ENCODE measurements at places on chromosomes 12 and 14. TPM values are rescaled to one million over a fixed set of nuclear protein-coding genes. Genes with fewer than 3 reads are reported as not detected.

CCDC177 gene
- total RNA-seq = not detected

NOXRED1 gene
- total RNA-seq = 0.40 TPM

GPR84 gene
- 0.07 TPM for total RNA-seq

RPL41 gene
- 1,763 TPM for total RNA-seq

AMHR2 gene
- total RNA-seq = not detected

TCL1B gene
- total RNA-seq = not detected

AQP2 gene
- total RNA-seq = not detected

MED13L gene
- 88.9 TPM for total RNA-seq

NUAK1 gene
- total RNA-seq = 31.4 TPM

MANSC4 gene
- total RNA-seq = not detected

TMPRSS12 gene
- total RNA-seq = not detected

DEGS2 gene
- total RNA-seq = 0.26 TPM

STON2 gene
- total RNA-seq = 0.85 TPM

CISTR gene
- total RNA-seq = not detected

AMIGO2 gene
- total RNA-seq = 10.8 TPM

TRPV4 gene
- 1.4 TPM for total RNA-seq

PPP4R3A gene
- total RNA-seq = 62.0 TPM

CLEC14A gene
- 0.33 TPM for total RNA-seq

GDF3 gene
- not detected for total RNA-seq

ANGEL1 gene
- 10.4 TPM for total RNA-seq

HNF1A gene
- total RNA-seq = not detected

NID2 gene
- total RNA-seq = 183 TPM

OR4E2 gene
- total RNA-seq = not detected

GZMB gene
- total RNA-seq = not detected

FAM161B gene
- 4.6 TPM for total RNA-seq

OR10G3 gene
- not detected for total RNA-seq

RNASE4 gene
- 59.6 TPM for total RNA-seq

SLC10A1 gene
- total RNA-seq = not detected

KCNJ8 gene
- 9.1 TPM for total RNA-seq

UNC119B gene
- total RNA-seq = 44.3 TPM

SLCO1C1 gene
- total RNA-seq = 2.0 TPM

CPNE6 gene
- total RNA-seq = not detected

ANKS1B gene
- 1.9 TPM for total RNA-seq

MYH6 gene
- total RNA-seq = not detected

CCDC59 gene
- 28.1 TPM for total RNA-seq

GNB3 gene
- 2.0 TPM for total RNA-seq

KRT74 gene
- not detected for total RNA-seq

ERP27 gene
- total RNA-seq = not detected

SERPINA9 gene
- not detected for total RNA-seq

KRT77 gene
- total RNA-seq = not detected

PPP1R36 gene
- 1.2 TPM for total RNA-seq

KLRF1 gene
- not detected for total RNA-seq

BTBD6 gene
- total RNA-seq = 73.1 TPM

MIP gene
- 0.13 TPM for total RNA-seq

ADGRD1 gene
- total RNA-seq = 3.1 TPM

TSHR gene
- total RNA-seq = not detected

RNF10 gene
- 189 TPM for total RNA-seq
